Cerebellar nuclear complex (tissue), 1 donor: ENCODE measurements at places on chromosomes 6 and 20.

DNA sequence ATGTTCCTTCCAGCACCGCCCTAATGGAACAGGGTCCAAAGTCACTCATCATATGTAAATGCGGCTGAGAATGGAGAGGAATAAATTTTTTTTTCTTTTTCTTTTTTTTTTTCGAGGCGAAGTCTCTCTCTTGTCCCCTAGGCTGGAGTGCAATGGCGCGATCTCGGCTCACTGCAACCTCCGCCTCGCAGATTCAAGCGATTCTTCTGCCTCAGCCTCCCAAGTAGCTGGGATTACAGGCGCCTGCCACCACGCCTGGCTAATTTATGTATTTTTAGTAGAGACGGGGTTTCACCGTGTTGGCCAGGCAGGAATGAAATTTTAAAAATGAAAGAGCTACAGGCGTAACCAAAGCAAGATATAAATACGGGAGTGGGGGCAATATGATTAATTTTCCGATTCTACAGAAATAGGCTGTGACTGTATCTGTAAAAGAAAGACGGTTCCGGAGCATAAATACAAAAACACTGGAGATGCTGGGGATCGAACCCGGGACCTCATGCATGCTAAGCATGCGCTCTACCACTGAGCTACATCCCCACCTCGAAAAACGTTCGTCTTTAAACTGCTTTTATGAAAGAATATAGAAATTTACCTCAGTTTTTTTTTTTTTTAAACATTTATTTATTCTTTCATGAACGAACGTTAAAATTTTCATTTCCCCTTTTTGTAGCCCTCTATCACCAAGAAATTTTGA, 132.2 kb downstream of the GPX5 start:
- peak; percentile 16 for DNase-seq

- DNase-seq: no peak
Observed at GRCh38 chr6:70072540-70073179, 206.3 kb downstream of the COL19A1 start.

- no peak for DNase-seq
Observed at GRCh38 chr20:48910347-48910781, 11.1 kb upstream of the ARFGEF2 start.

- no peak for DNase-seq
Observed at GRCh38 chr20:49398401-49399144, 83.9 kb downstream of the KCNB1 start.

- no peak for DNase-seq
Observed at GRCh38 chr20:58145506-58146080, 82.9 kb downstream of the ANKRD60 start.

DNA sequence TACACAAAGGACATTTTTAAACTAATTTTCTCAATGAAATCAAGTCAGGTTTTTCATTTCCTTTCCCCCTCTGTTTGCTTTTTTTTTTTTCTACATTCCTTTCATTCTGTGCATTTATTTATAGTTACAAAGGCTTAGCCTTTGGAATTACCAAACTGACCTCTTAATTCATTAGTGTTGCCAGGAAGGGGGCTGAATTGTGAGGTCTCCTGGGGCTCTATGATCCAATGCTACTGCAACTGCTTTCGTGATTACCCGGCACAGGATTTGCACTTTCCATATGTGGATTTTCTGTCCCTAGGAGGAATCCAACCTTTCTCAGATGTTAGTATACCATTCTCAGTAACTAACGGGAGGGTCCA, 35.3 kb downstream of the NEDD9 start:
- DNase-seq: no peak

GRCh38 chr6:43708860-43709653, 21.5 kb upstream of the MRPS18A start:
- no peak for DNase-seq

DNA sequence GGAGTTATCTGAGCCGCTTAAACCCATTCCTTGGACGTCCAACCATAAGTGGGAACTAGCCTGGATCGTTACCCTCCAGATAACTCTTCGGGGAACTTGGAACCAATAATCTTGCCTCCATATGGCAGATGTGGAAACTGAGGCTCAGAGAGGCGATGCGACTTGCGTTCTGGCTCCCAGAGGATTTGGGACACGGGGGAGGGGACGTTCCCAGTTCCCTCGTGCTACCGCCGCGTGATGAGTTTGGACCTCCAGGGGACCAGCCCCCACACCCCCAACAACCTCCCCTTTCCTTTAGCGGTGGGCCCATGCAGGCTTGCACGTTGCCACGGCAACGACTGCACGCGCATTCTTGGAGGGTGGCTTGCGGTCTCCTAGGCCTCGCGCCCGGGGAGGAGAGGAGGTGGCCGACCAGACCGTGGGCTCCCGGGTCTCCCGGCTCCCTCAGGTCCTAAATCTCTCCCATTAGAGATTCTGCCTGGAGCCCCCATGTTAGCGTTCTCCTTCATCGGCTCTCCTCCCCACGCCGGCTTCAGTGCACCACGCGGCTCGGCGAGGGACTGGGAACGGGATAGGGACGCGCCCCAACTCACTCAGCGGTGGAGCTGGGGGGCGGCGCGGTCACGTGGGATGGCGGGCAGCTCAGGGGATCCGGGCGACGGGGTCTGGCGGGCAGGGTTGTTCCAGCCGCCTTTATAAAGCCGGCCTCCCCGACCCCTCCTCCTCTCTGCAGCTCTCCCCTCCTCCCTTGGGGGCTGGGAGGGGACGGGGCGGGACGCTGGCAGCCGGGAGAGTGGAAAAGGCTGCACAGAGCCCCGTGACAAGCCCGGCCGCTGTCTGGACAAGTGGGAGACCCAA, at the start of gene PLTP:
Gene PLTP, minus strand, starts transcription at position 670 of the 858 bp plus-strand sequence. CDS start 703 bp downstream, outside the sequence.
- DNase-seq: no peak

DNA sequence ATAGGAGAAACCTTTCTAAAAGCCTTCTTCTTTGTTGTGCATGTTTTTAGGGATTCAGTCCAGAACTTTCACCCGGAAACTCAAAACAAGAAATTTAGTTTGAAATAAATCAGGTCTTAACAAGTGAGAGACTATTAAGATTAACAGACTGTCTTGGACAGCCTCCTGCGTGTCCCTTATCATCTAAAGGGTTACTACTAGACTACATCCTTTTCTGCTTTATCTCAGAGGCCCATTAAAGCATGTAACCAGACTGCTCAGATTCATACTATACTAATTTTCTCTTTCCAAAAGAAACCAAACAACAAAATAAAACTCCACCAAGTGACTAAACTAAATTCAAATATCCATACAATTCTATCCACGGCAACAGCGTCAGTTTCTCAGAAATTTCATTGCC, 173.8 kb downstream of the GMPR start:
- DNase-seq: no peak

- DNase-seq: no peak
Observed at GRCh38 chr20:23099791-23100719, 13.9 kb upstream of the CD93 start.

DNA sequence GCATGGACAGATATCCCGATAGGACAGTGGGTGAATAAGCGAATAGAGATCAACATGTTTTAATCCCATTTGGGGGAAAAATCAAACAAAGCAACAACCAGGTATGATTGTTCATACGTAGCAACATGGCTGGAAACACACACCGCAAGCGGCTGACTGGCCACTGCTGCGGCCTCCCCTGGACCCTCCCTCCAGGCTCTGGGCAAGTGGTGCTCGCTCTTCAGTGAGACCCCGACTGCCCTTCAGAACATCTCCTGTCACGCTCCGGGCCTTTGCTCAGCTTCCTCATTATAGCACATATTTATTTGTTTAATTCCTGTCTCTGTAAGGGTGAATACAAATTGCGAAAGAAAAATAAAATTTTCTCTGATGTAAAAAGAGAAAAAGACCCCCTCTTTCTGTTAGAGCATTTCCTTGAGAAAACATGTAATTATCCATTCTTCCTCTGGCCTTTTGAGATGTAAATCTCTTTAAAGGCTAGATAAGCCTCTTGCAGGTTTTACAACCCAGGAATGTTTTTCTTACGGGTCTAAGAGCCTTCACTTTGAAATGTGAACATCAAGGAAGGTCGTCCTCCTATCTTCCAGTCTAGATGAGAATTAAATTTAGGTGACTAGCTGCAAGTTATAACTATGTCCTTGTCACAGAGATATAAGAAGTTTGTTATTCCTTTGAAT, 11.0 kb upstream of the FAM210B start:
- no peak for DNase-seq

GRCh38 chr20:62087632-62088031, 22.0 kb upstream of the TAF4 start:
- no peak for DNase-seq
